Right ventricle myocardium inferior (tissue), 1 donor: ENCODE measurements at places on chromosomes 6 and 20.

- no peak for DNase-seq
Measured at GRCh38 chr6:103113416-103113815, 1719.9 kb downstream of the GRIK2 start.

GRCh38 chr6:6469074-6469473, 119.4 kb upstream of the LY86 start:
- DNase-seq, result no peak

- DNase-seq, result no peak
Measured at GRCh38 chr20:3000852-3001523, 42.4 kb upstream of the GNRH2 start.

DNA sequence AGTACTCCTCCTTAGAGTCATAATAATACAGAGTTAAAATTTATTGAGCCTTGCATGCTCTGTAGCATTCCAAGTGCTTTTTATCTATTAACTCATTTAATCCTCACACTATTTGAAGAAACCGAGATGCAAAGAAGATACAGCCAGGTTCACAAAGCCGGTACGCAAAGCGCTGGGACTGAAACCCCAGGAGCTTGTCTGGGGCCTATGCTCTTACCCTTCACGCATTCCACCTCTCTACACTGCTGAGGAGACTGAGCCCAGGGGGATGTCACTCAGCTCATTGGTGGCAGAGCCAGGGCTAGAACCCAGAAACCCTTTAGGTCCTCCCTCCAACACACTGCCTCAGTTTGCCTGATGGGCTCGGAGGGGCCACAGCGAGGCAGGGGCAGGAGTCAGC, 19.7 kb upstream of the MRPS18A start:
- DNase-seq, result no peak

- DNase-seq, result no peak
Measured at GRCh38 chr6:150992703-150993102, 127.2 kb downstream of the MTHFD1L start.

DNA sequence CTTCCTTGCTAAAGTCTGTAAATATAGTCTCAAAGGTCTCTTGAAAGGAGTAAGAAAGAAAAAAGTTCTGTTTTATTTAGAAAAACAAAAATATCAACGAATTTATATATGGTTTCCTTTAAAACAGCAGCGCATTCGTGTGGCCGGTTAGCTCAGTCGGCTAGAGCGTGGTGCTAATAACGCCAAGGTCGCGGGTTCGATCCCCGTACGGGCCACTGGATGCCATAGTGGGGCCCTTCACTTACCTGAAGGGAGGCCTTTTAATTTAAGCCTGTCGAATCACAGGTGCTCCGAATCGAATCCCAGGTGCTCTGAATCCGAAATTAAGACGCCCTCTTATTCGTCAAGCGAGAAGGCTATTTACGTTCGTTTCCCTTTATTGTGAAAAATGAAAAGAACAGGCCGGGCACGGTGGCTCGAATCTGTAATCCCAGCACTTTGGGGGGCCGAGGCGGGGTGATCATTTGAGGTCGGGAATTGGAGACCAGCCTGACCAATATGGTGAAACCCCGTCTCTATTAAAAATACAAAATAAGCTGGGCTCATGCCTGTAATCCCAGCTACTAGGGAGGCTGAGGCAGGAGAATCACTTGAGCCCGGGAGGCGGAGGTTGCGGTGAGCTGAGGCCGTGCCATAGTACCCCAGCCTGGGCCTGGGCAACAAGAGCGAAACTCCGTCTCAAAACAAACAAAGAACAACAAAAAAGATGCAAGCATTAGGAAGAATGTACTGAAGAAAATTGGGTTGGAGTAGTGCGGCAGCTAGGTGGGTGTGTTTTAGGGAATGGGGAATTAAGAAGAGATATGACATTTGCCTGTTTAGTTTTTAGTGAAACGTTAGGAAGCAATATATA, 195.8 kb upstream of the ZNF184 start:
- DNase-seq, result no peak

DNA sequence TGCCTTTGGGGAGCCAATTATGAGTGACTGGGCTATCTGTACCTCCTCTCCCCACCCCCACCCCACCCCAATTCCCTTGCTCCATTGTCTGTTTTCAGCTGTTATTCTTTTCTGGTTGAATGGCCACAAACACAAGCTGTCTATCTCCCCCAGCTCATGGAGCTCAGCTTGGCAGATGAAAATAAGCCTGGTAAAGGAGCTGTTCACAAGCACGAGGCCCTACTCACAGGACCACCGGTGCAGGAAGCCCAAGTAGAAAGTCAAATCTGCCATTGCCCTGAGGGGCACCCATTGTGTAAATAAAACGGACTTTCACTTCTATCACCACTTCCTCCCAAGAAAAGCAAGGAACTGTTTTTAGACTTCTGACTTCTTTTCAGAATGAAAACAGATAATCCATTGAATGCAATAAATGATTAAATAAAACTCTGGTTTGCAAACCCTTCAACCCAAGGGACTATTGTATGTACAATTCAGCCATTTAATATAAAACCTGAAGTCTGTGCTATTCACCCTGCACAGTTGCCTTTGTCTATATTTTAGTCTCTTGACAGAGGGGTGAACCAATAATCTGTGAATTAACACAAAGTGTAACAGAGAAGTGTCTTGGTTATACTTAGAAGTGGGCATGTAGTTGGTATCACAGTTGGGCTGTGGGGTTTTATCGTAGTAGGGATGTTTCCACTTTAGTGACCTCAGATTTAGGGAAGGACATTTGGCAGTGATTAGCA, 27.7 kb downstream of the RIPOR2 start:
- DNase-seq, result no peak

- DNase-seq, result no peak
Measured at GRCh38 chr6:2859185-2859700, 17.6 kb upstream of the SERPINB1 start.
